ENCODE measurements at places on chromosomes 2 and 18.

DNA sequence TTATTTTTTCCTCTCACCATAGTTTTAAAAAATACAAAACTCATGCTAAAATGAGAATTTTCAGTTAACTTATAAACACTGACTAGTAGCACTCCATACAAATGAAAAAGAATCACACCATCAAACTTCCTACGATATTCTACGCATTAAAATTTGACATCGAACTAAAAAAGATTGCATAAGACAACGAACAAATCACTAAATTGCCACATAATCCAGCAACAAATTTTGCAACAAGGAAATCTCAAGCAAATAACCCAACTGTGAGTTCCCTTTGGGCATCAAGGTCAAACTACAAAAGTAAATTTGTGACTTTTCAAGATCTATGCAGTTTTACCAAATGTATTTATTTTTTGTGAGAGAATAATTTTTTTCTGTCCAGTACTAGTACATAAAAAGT lies 1.5 kb downstream of the MAP3K2 start:
- DNase-seq, result no peak

DNA sequence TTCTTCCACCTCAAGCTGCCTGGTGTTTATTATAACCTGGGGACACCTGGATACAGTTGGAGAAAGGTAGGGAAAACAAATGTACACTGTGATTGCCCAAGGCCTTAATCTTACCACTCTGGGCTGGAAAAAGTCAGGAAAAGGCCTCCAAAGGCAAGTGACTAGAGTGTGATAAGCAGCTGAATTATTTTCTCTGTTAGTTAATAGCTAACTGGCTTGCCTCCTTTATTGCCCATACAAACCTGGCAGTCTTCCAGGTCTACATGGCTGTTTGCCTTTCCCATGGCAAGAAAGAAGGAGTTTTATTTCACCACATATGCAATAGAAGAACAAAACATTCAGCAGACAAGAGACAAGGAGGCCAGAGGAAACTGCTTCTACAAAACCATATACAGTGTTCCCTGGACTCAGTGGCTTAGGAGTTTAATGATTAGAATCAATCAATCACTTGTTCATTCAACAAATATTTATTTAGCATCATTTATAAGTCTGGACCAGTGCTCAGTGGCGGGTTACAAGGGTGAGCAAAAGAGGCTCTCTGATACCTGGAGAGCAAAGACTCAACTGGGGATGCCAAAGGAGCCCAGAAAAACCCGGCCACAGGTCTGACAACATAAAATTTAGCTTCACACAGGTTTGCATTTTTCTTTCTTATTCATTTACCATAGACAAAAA lies 27.5 kb upstream of the SUCLG1 start:
- no peak for DNase-seq

- DNase-seq, result no peak
These were observed 162.2 kb downstream of the CCBE1 start for GRCh38 chr18:59535055-59535454.

GRCh38 chr18:50192995-50193795 lies 1.8 kb downstream of the MYO5B start:
- no peak for DNase-seq

- no peak for DNase-seq
These were observed 129.2 kb upstream of the KCNH7 start for GRCh38 chr2:162967811-162968210.

DNA sequence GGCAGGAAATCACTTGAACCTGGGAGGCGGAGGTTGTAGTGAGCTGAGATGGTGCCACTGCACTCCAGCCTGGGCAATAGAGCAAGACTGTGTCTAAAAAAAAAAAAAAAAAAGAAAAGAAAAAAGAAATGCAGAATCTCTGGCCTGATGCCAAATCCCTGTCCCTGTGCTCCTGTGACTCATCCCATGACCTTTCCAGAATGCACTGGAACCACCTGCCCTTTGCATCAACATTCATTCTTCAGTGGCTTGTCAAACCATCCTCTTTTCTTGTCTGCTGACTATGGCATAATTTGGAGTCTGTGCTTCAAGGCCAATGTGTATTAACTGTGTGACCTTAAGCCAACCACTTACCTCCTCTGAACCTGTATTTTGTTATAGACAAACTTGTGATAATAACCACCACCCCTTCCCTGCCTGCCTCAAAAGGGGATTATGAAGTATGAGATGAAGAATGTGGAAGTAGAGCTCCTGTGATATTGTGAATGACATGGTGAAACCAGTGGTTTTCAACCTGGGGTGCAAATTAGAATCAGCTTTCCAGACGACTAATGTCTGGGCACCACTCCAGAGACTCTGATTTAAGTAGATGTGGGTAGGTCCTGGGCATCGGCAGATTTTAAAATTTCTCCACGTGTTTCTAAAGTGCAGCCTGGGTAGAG lies 189.3 kb downstream of the CLIP4 start:
- DNase-seq, result no peak

- DNase-seq, result no peak
These were observed 52.6 kb upstream of the NEMP2 start for GRCh38 chr2:190587106-190587505.

GRCh38 chr2:196149948-196150347 lies 21.4 kb downstream of the STK17B start:
- no peak for DNase-seq

GRCh38 chr18:66616523-66616983 lies 12.7 kb upstream of the CDH19 start:
- DNase-seq, result peak; percentile 59

- DNase-seq, result peak; percentile 73
These were observed 529 bp downstream of the SEMA4C start for GRCh38 chr2:96869281-96869821.

DNA sequence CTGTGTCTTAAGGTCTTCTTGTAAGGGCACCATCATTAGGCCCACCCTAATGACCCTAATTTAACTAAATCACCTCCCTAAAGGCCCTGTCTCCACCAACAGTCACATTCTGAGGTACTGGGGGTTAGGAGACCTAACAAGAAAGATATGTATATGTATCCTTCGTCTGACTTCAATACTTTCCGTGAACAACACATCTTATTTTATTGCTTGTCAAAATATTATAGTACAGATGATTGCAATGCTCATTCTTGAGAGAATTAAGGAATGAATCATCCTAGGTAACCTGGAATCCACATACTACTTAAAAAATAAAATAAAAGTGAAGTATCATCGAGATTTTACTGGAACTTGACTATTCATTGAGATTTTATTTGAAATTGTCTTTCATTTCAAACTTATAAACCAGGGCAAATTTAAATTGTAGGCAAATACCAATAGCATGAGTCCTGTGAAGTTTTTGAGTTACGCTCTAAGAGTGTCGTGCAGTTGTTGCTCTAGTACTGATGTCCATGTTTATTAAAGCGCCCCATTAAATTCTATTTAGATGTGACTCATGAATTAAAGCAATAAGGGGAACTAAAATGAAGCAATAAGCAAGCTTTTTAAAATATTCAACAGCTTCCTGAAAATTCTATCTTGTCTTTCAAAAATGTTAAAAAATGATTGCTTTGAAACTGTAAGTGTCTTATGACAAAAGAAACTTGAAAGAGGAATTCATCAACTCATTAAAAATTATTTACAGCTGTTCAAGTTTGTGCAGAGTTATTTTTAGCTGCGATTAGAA lies 40.0 kb downstream of the CCDC102B start:
- no peak for DNase-seq

- no peak for DNase-seq
These were observed 351.2 kb downstream of the CDH2 start for GRCh38 chr18:27825689-27826088.

DNA sequence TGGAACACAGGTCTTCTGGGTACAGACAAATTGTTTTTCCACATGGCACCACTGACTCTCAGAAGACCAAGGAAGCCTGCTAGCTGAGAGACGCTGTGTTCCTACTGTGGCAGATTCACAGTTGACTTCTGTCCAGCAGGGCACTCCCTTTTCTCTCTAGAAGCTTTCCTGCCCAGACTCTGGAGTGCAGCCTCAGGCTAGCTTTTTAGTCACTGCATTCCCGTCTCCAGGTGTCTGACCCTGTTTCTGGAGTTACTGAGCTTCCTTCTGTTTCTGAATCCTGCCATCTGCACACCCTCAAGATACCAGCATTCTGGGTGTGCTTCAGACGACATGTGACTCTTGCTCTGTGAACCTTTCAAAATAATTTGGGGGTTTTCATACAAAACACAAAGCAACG lies 125.1 kb downstream of the TMEM200C start:
- DNase-seq, result no peak
